MG63 (cell line): ENCODE measurements at places on chromosomes 3 and 15. TPM values are rescaled to one million over a fixed set of nuclear protein-coding genes. Genes with fewer than 3 reads are reported as not detected.

The ANKUB1 gene
- not detected in 2 replicates for total RNA-seq

The ABCF3 gene
- 65.3 and 79.4 TPM in 2 replicates for total RNA-seq

DNA sequence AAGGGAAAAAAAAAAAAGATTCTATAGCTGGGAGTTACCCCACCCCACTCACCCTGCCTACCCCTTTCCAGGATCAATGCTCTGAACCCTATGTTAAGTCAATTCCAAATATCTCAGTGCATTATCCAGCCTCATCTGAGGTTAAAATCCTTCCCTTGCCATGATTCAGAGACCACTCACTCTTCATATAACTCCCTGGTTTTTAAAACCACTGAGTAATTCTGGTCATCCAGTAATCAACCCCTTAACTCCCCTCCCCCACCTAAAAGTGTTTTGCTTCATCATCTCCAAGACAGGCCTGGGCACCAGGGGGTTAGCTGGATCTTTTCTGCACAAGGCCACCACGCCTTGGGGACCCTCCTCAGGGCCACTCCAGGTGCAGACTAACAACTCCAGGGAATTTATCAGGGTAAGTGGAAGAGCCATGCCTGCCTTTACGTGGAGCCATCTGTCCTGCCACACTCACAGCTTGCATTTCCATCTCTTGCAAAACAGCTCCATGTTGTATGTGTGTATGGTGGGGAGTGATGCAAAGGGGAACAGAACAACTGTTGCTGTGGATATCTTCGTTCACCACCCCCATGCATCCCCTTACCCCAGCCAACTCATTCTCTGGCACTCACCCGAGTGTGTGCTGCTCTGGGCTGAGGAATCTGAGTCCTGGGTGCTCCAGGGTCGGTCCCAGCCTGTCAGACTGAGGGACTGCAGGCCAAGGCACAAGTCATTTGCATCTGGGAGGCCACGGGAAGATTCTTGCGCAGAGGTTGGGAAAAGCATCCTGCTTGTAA, 30.7 kb upstream of the RPS17 start:
- no peak for DNase-seq

- DNase-seq: no peak
These were observed 60.8 kb upstream of the ARHGEF26 start for GRCh38 chr3:154060238-154061000.

DNA sequence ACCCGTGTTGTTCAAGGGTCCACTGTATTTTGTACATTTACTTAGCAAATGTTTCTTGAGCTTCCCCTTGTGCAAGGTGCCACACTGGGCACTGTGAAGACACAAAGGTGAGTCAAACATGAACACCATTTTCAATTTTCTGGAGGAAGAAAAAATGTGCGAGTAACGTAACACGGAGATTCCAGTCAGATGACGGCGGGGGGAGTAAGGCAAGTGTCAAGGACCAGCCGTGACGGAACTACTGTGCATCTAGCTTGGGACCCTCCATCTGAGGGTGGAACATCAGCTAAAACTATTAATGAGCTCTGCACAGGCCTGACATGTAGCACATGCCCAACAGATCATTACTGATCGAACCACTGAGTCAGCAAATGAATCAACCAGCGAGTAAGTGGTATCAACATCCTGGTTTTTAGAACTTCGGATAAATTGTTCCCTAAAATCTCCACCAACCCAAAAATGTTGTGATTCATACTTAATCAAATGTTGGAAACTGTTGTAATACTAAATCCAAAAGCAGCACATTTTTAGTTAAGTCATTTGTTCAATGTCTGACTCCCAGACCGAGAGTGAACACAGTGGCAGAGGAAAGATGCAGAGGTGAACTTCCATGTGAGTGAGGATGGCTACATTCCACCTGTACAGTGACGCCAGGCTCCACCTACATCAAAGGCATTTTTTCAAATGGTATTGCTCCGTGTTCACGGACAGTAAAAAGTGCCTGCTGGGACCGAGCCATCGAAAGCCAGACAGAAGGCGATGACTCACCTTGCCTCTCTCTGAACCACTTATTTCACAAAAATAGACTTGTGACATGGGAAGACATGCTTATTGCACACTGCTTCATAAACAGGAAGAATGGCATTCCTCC, 172.2 kb downstream of the ATP10A start:
- DNase-seq: peak; percentile 60

The RBPMS2 gene
- not detected in 2 replicates for total RNA-seq

The NFKBIZ gene
- 7.4 and 19.1 TPM in 2 replicates for total RNA-seq

GRCh38 chr3:73188707-73189106, 127.2 kb downstream of the EBLN2 start:
- no peak for DNase-seq

The NRG4 gene
- total RNA-seq: 1.1 TPM in 1 of 2 replicates, not detected in the other

The TM4SF18 gene
- total RNA-seq: 4.5 and 6.4 TPM in 2 replicates

The PPP4R2 gene
- 18.9 and 26.4 TPM in 2 replicates for total RNA-seq

DNA sequence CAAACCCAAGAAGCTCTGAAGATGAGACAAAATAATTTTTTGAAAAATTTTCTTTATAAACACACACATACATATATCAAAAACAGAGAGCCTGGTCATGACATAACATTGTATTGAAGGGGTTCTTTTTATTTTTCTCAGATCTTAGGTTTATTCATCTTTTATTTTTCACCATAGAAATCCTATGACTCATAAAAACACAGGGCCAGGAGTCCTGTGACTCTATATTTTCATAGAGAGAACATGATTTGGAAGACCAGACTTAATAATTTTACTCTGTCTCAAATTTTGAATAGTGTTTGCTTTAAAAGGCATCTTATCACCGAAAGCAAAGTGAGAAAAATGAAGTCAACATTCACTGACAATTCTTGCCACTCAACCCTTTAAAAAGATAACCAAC, 57.7 kb downstream of the SUCNR1 start:
- no peak for DNase-seq

The CLDN16 gene
- not detected in 2 replicates for total RNA-seq

The CCR1 gene
- not detected in 2 replicates for total RNA-seq

The FEZF2 gene
- not detected in 2 replicates for total RNA-seq

DNA sequence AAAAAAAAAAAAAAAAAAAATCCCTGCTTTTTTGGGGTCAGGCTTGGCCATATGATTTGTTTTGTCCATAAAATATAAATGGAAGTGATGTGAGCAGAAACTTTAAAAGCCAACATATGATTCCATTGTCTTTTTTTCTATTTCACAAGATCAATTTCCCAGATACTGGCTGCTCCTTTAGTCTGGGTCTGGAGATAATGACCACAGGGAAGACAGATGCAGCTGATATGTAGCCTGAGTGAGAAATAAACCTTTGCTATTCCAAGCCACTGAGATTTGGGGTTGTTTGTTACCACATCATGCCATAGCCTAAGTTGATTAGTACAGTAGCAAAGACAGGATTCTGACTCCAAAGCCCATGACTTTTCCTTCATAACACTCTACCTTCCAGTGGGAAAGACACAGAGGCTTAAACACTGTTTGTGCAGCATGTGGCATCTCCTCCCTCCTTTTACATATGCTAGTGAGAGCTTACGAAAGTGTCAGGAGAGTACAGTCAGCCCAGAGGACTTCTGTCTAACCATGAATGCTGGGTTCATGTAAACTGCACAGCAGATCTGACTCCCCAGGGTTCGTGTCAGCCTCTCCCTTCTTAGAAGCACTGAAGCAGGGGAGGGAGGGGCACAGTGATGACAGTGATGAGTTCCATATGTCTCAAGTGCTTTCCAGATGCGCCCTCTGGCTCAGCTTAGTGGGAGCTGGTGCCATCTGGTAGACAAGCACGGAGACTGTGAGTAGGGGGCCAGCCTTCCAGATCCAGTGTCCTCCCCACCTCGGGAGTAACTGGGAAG, 36.7 kb upstream of the SLC7A14 start:
- DNase-seq: peak; percentile 79

- no peak for DNase-seq
These were observed 53.9 kb downstream of the MEF2A start for GRCh38 chr15:99619712-99620111.

GRCh38 chr3:182920515-182921084, 59.7 kb downstream of the DCUN1D1 start:
- no peak for DNase-seq

GRCh38 chr3:126130981-126131745, 47.2 kb upstream of the SLC41A3 start:
- DNase-seq: no peak

- DNase-seq: no peak
These were observed 111.1 kb downstream of the FMN1 start for GRCh38 chr15:33083232-33084081.

GRCh38 chr3:64355401-64355807, 130.1 kb upstream of the PRICKLE2 start:
- DNase-seq: no peak

DNA sequence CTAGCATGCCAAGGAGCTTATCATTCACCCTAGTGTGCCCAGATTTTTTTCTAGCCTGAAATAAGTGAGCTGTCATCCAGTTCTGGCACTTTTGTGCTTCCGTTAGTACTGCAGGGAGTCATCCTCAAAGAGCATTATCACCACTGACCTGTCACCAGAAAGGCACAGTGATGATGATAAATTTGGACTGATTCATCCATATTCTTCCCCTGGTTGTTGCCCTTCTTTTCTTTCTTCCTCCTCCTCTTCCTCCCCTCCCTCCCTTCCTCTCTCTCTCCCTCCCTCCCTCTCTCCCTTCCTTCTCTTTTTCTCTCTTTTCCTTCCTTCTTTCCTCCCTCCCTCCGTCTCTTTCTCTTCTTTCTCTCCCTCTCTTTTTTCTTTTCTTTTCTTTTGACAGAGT, 21.3 kb downstream of the SLC35G2 start:
- DNase-seq: no peak

GRCh38 chr3:160830796-160831195, 74.8 kb downstream of the PPM1L start:
- no peak for DNase-seq

The CCR2 gene
- not detected in 2 replicates for total RNA-seq

- DNase-seq: peak; percentile 91
These were observed 46.7 kb downstream of the RTP1 start for GRCh38 chr3:187243933-187244524.

The CSTA gene
- 1.7 TPM in 1 of 2 replicates, not detected in the other for total RNA-seq

The MYZAP gene
- total RNA-seq: 0.69 TPM in 1 of 2 replicates, not detected in the other

DNA sequence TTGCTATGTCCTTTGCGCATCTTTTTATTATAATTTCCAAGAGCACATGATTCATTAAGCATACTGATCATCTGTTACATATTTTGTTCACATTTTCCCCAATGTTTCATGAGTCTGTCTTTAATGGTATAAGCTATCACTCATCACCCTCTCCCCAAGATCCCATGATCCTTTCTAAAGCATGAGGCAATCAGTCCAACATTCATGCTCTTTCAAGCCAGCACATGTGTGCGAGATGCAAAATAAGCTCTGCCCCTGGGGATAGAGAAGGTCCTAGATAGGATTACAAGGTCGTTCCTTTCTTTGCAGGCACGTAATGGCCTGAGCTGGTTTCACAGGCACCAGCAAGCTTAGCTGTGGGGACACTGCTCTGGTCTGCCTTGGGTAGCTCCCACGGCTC, 32.2 kb upstream of the B3GNT5 start:
- no peak for DNase-seq

GRCh38 chr3:8113626-8114025, 388.0 kb upstream of the LMCD1 start:
- no peak for DNase-seq

The DISP2 gene
- total RNA-seq: 0.37 and 0.43 TPM in 2 replicates

GRCh38 chr3:59451800-59452746, 402.2 kb upstream of the CFAP20DC start:
- no peak for DNase-seq

The CCRL2 gene
- not detected in 2 replicates for total RNA-seq
